Activated naive CD4-positive, alpha-beta T cell treated with Interleukin-2 at 50 U/mL for 16 hours (primary cell): ENCODE measurements at places on chromosomes 4 and X.

DNA sequence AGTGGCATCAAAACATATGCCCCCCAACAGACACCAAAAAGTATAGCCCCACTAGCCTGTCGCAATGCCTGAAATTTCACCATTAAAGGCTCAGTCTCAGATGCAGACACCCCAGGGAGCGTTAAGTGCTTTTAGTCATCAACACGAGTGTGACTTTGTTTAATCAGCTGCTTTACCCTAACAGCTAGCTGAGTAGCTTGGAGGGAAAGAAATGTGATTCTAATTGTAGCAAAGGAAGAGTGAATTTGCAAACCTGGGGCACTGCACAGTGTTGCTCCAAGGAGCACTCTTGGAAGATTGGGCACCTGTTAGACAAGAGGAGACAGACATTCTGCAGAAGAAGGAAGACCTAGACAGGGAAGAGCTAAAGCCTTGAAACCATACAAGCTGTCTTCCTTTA lies 145.1 kb downstream of the BEND2 start:
- no peak for DNase-seq

GRCh38 chr4:119268466-119268865 lies 53.5 kb downstream of the FABP2 start:
- no peak for DNase-seq

- DNase-seq: no peak
Measured at GRCh38 chrX:69238887-69239231, 73.6 kb upstream of the PJA1 start.

- no peak for DNase-seq
Measured at GRCh38 chr4:183295711-183296110, 24.4 kb downstream of the CLDN22 start.

- DNase-seq: no peak
Measured at GRCh38 chr4:34046580-34046979, 2197.7 kb downstream of the ARAP2 start.

GRCh38 chrX:13791145-13791544 lies 25.7 kb downstream of the GPM6B start:
- no peak for DNase-seq

GRCh38 chr4:57501720-57502119 lies 391.5 kb upstream of the IGFBP7 start:
- DNase-seq: no peak

GRCh38 chrX:21963731-21964405 lies 23.4 kb downstream of the SMS start:
- DNase-seq: no peak

- no peak for DNase-seq
Measured at GRCh38 chr4:108466936-108467902, 153.2 kb upstream of the RPL34 start.

DNA sequence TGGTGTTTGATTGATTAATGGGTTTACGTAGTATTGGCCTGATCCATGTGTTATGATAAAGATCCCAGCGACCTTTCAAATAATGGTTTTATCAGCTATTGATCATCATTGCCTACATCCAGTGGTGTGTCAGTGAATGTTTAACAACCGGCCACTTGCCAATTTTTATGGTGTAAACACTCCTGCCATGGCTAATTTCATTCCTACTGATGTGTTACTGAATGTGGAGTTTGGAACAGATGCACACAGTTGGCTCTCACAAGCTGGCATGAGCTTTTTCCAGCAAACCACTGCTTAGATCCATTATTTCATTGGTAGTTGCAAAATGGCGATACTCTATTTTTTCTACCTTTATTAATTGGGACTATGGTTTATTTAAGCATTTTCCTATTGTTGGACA lies 139.9 kb downstream of the REPS2 start:
- no peak for DNase-seq

DNA sequence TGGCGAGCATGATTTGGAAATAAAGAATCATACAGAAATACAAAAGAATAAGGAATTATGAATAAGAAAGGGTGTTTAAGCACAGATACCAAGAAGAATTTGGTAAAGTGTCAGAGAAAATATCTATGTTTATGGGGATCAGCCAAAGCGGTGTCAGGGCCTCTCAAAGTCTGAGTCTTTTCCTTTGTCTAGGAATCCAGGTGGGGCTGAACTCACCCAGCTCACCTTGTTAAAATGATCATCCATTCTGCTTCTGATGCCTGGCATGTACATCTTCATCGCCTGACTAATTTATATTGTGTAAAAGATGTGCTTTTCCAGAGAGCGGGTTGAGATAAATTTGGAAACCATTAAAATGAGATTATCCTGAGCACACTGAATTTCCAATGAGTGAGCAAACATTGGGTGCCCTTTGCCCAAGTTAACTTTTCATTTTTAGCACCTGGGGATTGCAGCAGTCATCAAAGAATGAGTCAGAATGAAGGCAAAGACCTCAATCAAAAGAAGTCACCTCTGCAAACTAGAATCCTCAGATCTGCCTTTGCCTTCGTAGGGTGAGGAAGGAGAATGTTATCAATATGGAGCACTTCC lies 141.9 kb upstream of the ANXA3 start:
- DNase-seq: no peak

DNA sequence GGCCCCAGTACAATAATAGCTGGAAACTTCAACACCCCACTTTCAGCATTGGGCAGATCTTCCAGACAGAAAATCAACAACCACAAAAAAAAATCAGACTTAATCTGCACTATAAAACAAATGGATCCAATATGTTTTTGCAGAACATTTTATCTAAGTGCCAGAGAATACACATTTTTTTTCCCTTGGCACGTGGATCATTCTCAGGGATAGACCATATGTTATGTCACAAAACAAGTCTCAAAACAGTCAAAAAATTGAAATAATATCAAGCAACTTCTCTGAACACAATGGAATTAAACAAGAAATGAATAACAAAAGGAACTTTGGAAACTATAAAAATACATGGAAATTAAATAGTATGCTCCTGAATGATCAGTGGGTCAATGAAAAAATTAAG lies 576.3 kb downstream of the PCDH19 start:
- DNase-seq: no peak

DNA sequence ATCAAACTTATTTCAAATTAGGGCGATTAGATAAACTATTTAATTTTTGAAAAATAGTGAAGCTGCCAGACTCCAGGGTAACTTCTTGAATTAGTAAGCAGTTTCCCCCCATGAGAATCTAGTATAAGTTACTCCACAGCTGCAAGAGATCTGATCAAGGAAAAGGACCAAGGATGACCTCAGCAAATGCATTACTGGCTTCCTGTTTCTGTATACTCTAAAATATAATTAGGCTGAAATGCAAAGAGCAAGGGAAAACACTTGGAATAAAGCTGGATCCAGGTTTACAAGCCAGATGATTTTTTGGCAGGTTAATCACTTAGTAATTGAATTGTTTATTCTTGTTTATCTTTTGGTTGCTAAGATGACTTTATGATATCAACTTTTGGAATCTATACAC lies 13.4 kb upstream of the P2RY10 start:
- DNase-seq: no peak

DNA sequence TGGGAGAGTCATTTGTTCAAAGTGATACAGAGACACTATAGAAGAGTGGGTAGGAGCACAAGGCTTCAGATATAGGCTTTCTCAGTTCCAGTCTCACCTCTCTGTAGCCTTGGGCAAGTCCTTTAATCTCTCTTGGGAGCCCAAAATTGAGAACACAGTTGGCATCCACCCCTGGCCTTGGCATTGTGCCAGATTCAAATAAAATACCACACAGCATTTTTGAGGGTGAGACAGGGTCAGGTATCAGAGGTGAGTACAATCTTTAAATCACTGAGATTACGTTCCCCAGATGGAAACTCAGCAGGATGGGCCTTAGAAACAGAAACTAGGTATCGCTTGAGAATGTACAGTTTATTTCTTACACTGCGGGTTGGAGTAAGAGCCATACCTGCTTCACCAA lies 25.2 kb upstream of the SMIM10L2A start:
- DNase-seq: no peak

GRCh38 chrX:143683486-143683885 lies 37.1 kb downstream of the SPANXN2 start:
- no peak for DNase-seq

GRCh38 chrX:153226344-153227185 lies 47.5 kb downstream of the MAGEA1 start:
- no peak for DNase-seq

- no peak for DNase-seq
Measured at GRCh38 chr4:133129237-133129636, 19.9 kb upstream of the PCDH10 start.
